Right forelimb (tissue), 1 donor: ENCODE measurements at places on chromosomes 16 and 17.

DNA sequence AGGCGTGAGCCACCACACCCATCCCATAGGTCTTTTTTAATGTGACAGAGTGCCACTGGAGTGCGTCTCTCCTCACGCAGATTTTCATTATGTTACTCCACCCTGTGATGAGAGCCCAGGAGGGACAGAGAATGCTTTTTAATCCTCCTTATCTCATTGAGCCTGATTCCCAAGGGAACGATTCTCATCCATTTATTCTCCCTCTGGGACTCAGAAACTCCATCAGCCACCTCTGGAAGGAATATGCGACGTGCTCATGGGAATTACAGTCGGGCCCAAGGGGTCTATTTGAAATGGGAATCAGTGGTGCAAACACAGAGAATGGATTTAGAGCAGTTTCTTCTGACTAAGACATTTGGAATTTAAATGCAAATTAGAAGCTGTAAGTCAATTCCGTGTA lies 155.9 kb upstream of the HSBP1 start:
- DNase-seq = no peak

DNA sequence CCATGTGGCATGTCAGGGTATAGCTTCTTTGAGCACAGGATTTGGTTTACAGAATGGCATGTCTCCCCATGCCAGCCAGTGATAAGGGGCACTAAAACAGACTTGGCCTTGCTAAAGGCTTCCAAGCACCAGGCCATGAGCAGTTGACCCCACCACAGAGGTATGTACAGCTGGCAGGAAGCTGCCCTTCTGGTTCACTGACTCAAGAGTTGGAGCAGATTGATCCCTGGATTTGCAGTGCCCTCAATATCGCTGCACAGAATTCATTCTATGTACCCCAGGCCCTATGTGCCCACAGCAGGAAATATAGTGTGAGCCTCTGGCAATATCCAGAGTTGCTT lies 24.3 kb downstream of the HLF start:
- DNase-seq = no peak

- DNase-seq = peak; percentile 46
Measured at GRCh38 chr16:86570558-86571529, 4.2 kb downstream of the FOXC2 start.

- no peak for DNase-seq
Measured at GRCh38 chr17:56919717-56920116, 5.9 kb upstream of the TRIM25 start.

DNA sequence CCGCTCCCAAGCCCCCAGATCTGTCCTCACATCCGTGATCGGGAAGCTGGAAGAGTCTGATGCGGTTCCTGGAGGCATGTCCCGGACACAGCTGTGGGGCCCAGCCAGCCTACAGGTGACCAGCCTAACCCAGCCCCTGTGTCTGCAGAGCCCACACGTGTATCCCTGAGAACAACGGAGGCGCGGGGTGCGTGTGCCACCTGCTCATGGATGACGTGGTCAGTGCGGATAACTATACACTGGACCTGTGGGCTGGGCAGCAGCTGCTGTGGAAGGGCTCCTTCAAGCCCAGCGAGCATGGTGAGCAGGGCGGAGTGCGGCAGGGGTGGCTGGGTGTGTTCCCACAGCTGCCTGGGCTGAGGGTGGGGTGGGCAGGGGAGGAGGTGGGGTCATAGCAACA lies 30.9 kb downstream of the IL4R start:
- no peak for DNase-seq

DNA sequence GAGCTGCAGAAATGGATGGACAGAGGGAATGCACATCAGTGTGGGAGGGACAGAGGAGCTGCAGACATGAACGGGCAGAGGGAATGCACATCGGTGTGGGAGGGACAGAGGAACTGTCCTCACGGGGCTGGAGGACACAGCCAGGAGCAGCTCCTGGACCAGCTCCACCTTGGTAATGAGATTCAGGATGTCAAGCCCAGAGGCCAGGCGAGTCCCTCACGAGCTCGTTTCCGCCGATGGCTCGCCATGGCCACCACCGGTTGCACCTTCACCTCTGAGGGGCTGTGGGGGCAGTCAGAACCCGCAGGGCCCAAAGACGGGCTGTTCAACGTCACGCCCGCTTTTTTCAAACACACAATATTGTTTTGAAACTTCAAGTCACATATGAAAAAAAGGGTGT lies 56.2 kb downstream of the RPH3AL start:
- no peak for DNase-seq

DNA sequence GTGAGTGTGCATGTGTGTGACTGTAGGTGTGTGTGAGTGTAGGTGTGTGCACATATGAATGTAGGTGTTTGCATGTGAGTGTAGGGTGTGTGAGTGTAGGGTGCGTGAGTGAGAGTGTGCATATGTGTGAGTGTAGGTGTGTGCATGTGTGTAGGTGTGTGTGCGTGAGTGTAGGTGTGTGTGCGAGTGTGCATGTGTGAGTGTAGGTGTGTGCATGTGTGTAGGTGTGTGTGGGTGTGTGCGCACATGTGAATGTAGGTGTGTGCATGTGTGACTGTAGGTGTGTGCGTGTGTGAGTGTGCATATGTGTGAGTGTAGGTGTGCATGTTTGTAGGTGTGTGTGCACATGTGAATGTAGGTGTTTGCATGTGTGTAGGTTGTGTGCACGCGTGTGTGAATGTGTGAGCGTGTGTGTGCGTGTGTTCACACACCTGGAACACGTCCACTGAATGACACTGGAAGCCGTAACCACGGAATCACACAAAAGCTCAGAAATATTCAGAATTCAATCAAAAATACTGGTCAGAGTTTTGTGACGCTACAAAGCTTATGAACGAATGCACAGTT lies 30.6 kb downstream of the MRM3 start:
- no peak for DNase-seq

DNA sequence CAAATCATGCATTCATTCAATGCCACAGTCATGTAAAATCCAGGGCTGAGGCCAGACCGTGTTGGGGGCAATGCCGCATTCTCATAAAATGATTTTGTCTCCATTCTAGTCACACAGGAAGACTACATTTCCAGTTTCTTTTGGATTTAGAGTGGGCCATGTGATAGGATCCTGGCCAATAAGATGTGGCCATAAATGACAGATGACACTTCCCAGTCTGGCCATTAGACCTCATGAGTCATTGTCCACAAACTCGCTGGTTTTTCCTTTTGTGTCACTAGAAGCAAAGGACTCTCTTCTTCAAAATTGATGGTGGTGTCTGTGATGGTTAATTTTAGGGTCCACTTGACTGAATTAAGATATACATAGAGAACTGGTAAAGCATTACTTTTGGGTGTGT lies 352.3 kb downstream of the UTP18 start:
- DNase-seq = no peak

GRCh38 chr17:43517615-43518386 lies 28.3 kb downstream of the ETV4 start:
- DNase-seq = no peak

DNA sequence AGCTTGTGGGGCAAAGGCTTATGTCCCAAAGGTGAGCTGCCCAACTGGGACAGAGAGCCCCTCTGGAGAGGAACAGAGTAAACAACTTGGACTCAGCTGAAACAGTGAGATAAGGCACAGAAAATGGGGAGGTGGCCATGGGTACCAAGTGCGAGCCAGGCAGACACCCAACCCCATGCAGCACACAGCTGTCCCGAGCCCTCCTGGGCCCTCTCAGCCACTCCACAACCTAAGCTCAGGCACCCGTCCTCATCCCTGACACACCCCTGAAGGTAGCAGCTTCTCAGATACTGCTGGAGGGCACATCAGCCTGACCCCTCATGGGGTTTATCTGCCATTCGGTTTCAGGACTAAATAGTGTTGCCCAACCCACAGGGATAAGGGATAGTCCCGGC lies 4.8 kb upstream of the GFOD2 start:
- DNase-seq = no peak

GRCh38 chr16:50683689-50684374 lies 2.7 kb upstream of the SNX20 start:
- DNase-seq = no peak

GRCh38 chr17:27368151-27368795 lies 74.4 kb downstream of the WSB1 start:
- no peak for DNase-seq

- DNase-seq = no peak
Measured at GRCh38 chr17:80270836-80271235, 10.2 kb downstream of the RNF213 start.

DNA sequence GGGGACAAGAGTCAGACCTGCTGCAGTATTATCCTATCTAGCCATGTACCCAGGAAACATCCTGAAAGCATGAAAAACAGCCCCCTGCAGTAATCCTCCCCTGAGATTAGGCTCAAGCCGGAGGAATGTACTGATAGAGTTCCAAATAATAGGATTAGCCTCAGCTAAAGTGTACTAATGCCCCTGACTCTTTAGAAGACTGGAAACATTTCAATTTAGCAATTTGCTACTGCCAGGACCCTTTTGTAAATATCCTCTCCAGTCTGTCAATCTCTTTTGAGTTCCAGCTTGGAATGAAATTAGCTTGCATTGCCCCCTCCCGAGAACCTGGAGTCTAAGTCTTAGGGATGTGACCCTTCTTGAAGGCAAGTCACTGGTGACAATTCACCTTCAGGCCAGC lies 110.8 kb upstream of the DNAH9 start:
- DNase-seq = no peak

GRCh38 chr17:70298929-70299531 lies 129.7 kb downstream of the KCNJ2 start:
- no peak for DNase-seq

DNA sequence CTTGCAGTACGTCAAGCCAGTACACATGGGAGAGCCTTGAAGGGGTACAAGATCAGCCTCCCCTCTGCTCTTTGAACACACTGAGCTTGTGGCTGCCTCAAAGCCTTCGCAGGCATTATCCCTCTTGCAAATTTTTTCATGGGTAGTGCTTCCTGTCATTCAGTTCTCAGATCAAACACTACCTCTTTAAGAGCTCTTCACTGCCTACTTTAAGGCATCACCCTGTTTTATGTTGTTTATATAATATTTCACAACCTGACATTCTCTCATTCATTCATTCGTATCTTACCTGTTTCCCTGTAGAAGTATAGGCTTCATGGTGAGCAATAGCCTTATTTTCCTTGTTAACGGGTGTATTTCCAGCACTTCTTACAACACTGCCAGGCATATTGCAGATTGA lies 269.1 kb downstream of the CDH13 start:
- no peak for DNase-seq
